ENCODE measurements at places on chromosomes 6 and 20.

DNA sequence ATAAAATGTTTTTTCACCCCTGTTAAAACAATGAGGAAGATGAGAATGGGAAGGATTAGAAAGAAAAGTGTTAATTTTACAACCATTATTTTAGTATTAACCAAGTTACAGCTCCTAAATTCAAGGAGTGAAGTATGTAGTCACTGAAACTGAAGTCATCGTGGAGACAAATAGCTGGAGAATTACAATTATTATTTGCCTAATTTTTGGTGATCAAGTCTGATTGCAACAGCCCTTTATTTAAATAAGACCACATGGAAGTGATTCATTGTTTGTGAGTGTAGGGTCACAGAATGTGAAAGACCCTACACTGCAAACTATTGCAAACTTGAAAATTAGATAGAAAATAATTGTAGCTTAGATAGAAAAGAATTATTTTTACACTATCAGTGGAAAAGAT lies 292.4 kb downstream of the CENPW start:
- DNase-seq = no peak

- DNase-seq = peak; percentile 8
These were observed 244.4 kb downstream of the SLC24A3 start for GRCh38 chr20:19456595-19457395.

DNA sequence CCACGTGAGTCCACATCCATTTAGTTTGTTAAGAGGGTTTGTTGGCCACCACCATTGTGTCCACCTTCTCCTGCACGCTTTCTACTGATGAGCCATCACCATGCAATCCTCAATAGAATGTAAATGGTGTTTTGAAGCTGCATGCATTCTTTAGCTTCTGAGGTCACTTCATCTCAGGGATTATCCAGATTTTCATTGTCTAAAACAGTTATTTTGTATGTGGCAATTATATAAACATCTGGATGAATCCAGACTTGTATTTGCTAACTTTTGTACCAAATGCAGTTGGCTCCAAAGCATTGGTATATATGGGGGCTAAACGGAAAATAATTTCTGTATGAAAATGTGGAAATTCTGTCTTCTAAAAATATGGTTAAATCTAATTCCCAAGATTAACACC lies 231.2 kb upstream of the ARID1B start:
- DNase-seq = no peak

GRCh38 chr6:144462058-144462457 lies 176.9 kb downstream of the UTRN start:
- no peak for DNase-seq

GRCh38 chr6:56450882-56451739 lies 191.6 kb downstream of the DST start:
- DNase-seq = peak; percentile 94

DNA sequence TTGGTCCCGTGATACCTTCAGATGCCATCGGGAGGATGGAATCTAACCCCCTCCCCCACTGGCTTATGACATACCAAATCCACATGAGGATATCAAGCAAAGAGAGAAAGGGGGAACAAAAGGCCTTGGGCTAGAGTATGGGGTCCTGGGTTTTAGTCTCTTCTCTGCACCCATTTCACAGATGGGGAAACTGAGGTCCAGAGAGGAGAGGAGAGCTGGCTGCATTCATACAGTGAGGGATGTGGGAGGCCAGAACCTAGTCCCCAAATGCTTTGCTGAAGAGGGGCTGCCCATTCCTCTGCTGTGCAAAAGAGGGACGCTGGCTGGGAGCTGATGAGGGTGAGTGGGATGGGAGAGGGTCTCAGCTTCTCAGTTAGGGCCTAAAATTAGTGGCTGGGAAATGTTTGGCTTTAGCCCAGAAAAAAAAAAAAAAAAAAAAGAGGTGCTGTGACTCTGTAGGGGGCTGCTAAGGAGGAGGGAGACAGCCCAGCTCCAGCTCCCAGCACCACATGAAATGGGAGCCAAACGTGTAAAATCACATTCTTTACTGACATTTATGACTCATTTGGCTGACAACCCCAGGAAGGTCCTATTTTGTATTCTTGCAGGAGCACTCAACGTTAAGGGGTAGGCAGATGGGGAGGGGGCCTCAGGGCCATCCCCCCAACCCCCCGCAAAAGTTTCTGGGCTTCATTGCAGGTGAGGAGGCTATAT lies 11.9 kb downstream of the XKR7 start:
- peak; percentile 5 for DNase-seq

DNA sequence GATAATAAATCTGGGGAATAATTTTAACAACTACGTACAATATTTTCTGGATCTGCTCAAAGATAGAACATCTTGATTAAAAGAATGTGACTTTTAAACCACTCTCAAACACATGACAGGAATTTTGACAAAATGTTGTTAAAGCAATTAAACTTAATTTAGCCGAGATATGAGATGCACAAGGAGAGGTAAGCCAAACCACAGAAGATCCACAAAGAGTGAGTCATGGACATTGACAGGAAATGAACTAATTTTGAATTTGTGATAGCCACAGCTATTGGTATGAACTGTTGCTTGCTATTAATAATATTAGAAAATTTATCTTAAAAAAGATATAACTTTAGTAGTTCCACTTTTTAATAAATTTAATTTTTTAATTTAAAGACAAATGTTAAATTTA lies 27.8 kb upstream of the VGLL2 start:
- no peak for DNase-seq

DNA sequence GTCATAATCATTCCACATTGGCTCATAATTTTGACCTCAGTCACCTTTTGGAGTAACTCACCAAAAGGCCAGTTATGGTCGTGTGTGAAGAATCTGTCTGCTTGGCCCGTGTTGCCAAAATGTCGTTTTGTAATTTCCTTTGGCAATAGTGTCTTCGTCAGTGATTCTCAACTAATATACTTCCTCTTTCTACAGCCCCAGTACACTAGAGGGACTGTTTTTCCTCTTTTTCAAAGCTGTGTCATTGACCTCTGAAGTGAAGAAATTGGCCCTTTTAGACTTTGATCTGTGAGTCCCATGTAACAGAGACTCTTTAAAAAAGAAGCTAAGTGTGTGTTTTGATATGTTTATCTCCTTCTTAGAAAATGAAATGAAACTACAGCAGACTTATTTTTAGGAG lies 5.2 kb downstream of the FOXO3 start:
- peak; percentile 86 for DNase-seq

DNA sequence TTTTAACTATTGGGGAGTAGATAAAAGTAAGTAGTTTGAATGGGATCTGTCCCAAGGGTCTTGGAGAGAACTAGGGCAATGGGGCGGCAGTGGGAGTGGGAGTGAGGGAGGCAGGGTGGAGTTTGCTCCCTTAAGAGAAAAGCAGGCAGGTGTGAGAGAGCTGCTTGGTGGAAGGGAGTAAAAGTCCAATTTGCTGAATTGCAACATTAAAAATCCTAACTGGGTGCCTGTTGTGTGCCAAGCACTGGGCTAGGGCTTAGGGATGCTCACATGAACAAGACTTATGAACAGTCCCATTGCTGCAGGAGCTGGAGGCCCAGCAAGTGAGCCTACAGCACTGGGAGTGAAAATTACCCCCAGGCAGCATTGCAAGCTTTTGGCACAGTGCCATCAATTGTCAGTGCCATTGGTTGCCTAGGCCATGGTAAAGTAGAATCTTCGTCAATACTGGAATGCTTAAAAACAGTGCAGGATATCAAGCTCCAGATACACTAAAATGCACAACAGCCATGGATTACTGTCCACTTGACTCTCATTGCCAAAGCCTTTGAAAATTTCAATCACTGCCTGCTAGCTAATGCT lies 277.7 kb upstream of the JARID2 start:
- DNase-seq = no peak

- no peak for DNase-seq
These were observed 18.4 kb upstream of the CCND3 start for GRCh38 chr6:41960028-41960427.

DNA sequence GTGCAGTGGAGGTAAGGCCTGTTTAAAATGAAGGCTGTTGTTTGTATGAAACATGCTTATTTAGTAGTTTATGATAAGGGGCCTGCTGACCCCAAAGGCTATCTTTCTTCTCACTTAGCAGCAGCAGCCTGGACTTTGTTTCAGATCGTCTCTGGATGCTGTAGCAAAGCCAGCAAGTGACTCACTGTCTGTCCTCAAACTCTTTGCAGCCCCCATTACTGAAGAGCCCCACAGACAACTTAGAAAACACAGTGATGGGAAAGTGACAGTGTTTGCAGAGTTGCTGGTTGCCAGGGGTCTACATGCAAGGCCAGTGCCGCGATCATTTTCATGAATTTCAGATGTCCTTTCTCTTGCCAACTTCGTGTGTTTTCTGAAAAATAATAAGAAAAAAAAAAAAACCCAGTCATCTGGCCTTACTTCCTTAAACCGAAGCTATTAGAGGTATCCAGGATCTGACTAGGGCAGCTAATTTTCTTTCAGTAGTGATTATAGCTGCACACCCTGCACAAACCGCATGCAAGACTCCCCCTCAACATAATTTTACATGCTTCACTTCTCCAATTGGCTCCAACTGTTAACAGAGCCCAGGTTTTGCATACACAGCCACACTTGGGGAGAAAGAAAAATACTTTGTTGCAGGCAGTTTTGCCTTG lies 11.6 kb upstream of the F13A1 start:
- no peak for DNase-seq

DNA sequence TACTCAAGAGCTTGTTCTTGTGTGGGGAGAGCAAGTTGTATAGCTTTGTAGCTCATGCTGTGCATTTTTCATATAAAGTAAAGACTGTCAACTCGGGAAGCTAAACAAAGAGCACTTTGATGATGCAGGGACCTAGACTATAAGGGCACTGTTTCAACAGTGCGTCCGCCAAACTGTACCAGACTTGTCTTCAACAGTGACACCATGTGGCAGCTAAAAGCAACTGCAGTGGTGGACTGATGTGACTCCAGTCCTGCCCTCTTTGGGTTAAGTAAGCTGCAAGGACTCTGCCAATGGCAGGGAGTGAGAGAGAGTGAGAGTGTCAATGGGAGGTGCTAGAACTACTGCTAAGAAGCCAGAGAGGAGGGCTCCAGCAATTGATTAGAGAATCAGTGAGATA lies 48.1 kb upstream of the MC3R start:
- DNase-seq = no peak

- DNase-seq = no peak
These were observed 1.7 kb downstream of the RSPO3 start for GRCh38 chr6:127120023-127120786.

GRCh38 chr20:19419396-19419795 lies 207.0 kb downstream of the SLC24A3 start:
- DNase-seq = no peak

DNA sequence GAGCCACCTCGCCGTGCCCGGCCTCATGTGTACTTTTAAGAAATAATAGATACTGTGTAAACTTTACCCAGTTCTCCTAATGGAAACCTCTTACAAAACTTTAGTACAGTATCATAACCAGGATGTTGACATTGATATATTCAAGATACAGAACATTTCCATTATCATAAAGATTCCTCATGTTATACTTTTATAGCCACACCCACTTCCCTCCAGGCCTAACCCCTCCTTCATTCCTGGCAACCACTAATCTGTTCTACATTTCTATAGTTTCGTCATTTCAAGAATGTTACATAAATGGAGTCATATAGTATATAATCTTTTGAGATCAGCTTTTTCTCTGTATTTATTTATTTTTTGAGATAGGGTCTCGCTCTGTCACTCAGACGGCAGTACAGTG lies 52.6 kb upstream of the SALL4 start:
- no peak for DNase-seq

- DNase-seq = peak; percentile 64
These were observed 101.1 kb downstream of the HIVEP1 start for GRCh38 chr6:12113190-12113577.

DNA sequence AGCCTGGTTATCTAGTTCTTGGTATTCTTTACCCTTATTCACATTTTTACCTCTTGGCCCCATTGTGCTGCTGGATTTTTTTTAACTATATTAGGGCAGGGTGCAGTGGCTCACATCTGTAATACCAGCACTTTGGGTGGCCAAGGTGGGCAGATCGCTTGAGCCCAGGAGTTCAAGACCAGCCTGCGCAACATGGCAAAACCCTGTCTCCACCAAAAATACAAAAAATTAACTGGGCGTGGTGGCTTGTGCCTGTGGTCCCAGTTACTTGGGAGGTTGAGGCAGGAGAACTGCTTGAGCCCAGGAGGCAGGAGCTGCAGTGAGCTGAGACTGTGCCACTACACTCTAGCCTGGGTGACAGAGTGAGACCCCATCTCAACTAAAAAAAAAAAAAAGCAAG lies 12.2 kb upstream of the TAF8 start:
- DNase-seq = no peak

DNA sequence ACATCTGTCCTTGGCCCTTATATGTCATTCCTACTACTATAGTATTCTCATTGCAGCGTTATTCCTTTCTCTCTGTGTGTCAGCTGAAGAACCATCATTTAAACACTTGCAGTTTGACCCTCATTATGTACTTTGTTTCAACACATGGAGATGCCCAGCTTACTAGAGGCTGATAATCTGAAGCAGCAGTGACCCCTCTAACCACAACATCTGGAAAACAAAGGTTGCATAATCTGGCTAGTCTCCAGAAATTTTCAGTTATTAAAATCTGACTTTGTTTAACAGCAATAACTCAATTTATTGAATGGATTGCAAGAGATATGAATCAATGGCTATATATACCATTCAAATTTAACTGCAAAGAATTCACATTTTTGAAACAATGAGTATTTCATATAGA lies 6.6 kb upstream of the PHIP start:
- peak; percentile 24 for DNase-seq

GRCh38 chr6:70312165-70312745 lies 9.4 kb upstream of the COL9A1 start:
- peak; percentile 79 for DNase-seq

GRCh38 chr6:53532061-53532797 lies 12.7 kb downstream of the GCLC start:
- DNase-seq = no peak

DNA sequence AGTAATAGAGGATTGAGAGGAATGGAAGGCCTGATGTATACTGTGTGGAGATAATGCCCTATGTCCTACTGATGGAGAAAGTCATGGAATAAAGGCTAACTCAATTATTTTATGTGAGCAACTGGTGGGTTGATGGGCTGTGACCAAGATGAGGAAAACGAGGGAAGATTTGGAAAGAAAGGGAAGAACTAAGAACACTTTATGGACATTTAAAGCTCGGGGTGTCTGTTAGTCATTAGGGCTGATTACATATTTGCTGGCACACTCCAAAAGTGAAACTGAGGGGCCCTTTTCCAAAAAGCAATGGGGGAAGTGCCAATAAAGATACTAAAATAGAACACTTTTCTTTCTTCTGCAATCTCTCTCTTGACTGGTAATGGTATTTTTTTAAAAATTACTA lies 439.5 kb downstream of the PLCB1 start:
- no peak for DNase-seq

Data from cardiac fibroblast (primary cell).